ENCODE measurements at places on chromosomes 3 and 15.

DNA sequence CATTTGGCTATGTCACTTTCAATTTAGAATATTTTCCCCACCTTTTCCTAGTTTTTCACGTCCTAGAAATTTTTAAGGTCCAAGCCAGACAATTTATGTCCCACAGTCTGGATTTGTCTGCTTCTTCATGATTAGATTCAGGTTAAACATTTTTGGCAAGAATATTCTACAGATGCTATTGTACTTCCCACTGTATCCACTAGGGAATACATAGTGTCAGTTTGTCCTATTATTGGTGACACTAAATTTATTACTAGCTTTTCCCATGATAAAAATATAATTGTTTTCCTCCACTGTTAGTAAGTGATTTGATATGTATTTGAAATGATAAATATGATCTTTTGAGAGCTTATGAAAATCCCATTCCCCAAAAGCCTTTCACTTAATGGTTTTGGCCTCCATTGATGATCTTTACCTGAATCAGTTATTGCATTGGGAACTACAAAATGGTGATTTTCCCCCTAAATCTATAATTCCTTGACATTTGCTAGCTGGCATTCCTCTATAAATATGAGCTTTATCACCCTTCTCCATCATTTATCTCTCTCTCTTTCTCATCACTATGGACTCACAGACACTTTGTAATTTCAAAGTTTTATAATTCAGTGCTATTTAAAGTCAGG lies 8.3 kb downstream of the ARL14 start:
- no peak for DNase-seq

DNA sequence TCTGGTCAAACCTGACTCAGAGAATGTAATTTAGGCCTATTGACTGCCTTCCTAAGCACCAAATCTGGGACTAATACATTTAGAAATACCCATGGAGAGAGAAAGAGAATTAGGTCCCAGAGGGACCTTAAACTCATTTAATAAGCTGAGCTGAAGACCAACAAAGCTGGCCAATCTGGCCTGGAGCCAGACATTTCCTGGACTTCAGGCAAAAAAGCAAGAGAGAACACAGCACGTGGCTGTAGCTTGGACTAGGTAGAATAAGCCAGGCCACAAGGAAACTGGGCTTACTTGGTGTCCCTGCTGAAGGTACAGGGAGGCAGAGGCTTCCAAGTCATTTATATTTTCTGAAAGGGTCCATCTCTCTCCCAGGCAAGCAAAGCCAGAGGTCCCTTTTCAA lies 88.1 kb downstream of the RTP4 start:
- no peak for DNase-seq

DNA sequence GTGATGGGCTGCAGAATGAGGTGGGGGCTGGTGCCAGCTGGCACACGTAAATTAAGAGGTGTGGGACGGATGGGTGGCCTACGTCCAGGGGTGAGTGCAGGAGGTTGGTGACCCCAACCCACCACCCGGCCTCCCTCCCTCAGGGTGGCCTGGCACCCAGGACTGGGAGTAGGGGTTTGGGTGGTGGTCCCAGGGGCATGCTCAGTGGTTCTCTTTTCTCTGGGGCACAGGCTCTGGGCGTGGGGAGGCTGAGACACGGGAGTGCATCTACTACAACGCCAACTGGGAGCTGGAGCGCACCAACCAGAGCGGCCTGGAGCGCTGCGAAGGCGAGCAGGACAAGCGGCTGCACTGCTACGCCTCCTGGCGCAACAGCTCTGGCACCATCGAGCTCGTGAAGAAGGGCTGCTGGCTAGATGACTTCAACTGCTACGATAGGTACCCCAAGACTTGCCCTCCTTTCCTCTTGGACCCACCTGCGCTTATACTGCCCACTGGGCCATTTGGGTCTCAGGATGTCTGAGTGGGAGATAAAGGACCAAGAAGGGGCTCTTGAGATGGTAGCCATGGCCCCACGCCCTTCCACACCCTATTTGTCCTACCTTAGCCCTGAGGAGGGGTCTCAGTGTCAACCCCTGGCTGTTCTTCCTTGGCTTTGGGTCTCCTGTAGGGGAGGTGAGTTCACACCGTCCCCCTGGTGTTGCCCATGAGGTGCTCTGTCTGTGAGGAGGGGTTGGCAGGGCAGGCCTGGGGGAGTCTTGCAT lies 18.9 kb upstream of the EXOG start:
- DNase-seq, result no peak

DNA sequence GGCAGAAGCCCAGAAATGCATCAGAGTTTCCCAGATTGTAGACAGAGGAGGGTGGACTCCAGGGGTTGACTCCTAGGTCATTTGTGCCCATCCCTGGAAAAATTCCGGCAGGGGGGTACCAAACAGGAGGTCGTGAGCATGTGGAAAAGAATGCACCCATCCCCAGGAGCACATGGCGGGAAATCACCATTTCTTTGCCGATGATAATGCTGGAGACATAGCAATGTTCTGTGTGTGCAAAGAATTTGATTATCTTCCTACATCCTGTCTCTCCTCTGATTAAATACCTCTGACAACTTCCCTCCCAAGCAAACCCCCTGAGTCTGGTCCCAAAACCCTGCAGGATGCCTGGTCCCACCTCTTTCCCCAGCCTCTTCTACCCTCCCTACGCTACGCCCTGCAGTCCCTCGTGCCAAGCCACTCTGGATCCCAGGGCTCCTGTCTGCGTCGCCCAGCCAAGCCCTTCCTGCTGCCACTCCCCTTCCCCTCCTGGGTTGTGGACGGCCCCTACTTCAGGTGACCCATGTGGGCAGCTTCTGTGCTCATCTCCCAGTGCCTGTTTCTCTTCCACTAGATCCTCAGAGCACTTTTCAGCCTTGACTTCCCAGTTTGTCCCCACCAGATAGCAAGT lies 15.8 kb downstream of the WNT7A start:
- no peak for DNase-seq

DNA sequence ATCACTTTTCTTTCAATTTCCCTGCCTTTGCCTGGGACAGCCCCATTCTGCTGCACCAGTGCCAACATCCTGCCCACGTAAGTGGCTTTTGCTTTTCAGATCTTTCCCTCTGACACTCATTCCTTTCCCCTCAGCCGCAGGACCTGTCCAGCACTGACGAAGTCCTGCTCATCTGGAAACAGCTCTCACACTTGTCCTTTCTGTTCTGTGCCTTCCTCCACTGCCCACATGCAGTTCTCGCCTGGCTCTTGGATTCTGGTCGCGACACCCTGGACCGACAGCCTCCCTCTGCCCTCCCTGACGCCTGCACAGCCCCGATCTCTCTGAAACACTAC lies 99.7 kb downstream of the ADCY5 start:
- no peak for DNase-seq

DNA sequence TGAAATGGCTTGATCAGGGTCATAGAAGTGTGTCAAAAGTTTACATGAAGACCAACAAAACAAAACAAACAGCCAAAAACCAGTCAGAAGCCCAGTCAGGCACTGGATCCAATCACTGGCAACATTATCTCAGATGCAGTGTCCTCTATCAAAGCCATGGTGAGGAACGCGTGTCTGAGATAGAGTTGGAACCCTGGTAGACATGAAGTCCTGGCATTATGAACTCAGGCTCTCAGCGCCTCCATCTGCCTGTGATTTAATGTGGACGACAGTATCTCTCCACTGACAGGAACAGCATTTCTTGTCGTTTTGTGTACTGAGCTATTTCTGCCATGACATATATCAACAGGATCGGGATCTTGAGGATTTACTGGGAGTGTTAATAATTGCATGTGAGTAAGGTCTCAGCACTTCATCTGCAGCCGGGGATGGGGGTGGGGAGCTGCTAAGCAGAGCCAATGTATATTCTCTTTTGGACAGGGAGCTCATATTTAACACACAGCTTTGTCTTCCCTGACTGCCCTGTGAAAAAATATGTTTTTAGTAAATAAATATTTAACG lies 1120.0 kb downstream of the IGSF11 start:
- no peak for DNase-seq

- DNase-seq, result peak; percentile 64
Observed at GRCh38 chr3:73508330-73508954, 116.3 kb downstream of the PDZRN3 start.

- DNase-seq, result no peak
Observed at GRCh38 chr3:169542331-169542751, 121.2 kb downstream of the MECOM start.

DNA sequence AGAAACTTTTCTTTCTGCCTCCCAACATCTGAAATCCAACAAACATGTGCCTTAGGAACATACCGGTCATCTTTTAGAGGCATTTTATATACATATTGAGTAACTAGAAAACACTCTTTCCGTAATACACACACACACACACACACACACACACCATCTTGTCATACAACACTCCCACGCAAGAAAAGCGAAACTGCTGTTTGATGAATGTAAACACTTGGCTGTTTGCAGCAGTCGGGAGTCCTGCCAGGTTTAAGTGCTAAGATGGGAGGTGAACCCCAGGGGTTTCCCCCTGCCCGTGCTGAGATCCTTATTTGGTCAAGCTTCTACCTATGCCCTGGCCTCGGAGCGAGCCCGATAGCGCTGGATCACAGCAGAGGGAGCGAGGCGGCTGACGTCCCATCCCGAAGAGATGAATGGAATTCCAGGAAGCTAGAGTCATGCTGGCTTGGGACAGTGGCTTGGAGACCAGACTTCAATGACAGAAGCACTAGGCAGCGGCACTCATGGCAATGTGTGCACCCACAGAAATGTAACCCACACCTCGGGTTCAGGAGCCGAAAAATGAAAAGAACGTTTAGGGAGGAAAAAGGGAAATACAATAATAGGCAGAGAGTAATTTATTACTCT lies 1.3 kb upstream of the THBS1 start:
- peak; percentile 79 for DNase-seq

DNA sequence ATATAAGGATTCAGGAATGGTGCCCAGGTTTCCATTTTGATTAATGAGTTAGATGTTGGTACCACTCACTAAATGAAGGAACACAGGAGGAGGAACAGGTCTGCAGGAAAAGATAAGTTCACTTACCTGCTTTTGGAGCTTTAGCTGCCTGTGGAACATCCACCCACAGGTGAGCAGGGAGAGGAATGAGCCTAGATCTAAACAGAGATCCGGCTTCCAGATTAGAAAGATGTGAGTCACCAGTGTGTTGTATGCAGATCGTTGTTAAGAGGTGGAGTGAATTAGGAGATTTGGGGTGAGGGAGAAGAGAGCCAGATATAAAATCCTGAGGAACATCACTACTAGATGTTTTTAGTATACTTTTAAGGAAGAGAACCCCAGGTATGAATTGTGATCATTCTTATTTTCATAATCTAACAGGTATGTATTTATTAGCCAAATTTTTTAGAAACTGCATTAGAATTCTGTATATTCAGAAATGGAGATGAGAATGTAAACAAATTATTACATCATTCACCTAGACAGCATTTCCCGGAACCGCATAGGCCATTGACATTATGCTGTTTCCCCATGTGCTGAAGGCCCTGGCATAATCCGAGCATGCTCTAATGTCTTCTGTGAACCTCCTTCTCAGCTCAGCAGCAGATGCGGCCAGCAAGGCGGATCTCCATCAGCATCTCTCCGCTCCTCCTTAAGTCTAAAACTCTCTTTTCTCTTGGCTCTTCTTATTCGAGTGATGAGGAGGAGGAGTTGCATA lies 118.2 kb downstream of the KLHL25 start:
- DNase-seq, result no peak

GRCh38 chr3:98971169-98971681 lies 69.7 kb upstream of the DCBLD2 start:
- DNase-seq, result no peak

DNA sequence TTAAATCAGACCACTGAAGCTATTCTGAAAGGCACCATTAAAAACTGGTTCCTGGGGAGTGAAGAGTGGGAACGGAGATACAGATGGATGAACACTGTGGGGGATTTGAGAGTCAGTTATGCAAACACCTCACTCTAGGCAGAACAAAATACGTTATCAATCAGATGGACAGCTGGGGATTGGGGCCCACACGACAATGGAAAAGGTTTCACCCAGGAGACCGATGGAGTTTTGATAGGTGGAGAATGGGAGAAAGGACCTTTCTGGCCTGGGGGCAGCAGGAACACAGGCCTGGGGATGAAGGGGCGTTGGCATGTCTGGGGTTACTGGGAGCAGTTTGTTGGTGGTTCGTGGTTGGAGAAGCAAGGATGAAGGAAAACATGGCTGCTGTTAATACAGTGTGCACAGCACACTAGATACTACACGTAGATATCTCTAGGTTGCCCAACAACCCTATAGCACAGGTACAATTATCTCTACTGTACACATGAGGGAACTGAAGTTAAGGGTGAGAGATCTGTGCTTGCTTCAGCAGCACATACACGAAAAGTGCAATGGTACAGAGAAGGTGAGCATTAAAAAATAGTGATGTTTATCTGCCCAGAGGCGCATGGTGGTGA lies 16.5 kb downstream of the ST6GAL1 start:
- no peak for DNase-seq

DNA sequence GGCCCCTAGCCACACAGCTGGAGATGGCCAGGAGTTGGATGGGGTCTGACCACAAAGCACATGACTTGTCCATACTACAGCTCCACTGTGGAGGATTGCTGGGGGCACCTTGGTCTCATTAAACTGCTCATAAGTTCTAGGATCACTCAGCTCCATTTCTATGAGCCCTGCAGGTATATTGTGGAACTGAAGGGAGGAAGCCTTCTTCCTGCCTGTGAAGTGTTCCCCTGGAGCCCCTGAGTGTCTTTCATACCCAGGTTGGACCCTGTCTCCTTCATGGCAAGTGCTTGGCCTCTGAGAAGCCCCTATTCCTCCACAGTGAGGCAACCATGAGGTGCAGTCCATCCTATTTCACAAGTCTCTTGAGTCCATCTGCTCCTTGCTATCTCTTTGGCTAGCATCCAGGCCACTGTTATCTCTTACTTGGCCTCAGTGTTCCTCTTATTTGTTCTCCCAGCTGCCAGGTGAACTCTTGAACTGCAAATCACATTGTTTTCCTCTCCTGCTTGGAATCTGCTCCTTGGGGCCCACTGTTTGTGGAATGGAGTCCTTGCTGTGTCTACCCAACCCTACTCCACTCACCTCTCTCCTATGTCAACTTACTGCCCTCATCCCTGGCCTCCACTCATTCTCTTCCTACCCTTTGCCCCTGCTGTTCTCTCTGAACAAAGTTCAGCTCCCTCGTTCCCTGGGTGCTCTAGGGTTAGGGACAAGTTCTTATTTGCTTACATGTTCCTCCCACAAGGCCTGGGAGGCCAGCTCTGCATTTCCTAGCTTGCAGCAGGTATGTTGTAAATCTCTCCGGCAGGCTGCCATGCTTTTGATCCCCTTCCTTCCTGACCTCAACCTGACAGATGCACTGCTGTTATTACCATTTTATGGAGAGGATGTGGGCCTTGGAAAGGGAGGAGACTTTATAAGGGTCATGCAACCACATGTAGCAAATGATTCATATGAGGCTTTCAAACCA lies 1.2 kb downstream of the ACOX2 start:
- no peak for DNase-seq

DNA sequence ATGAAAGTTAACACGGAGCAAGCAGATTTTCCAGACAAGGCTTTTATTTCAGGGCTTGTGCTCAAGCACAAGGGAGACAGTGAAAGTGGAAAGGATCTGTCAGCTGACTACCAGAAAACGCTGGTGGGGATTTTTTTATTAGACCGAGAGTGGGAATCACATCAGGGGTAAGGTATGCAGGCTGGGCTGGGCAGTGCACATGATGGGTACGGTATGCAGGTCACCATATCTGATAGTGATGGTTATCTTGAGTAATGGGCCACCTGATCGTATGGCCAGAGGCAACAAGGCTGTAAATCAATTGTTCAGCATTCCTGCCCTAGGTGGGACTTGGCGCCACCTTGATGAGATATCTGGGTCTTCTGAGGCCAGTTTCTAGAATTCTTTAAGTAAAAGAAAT lies 36.9 kb upstream of the PIAS1 start:
- no peak for DNase-seq
